ENCODE measurements at places on chromosomes 4 and X.
A peak's percentile ranks its signal among the peaks of the same experiment; 100 is the strongest.

- DNase-seq: no peak
These were observed 71.6 kb downstream of the PRRG1 start for GRCh38 chrX:37420756-37421155.

DNA sequence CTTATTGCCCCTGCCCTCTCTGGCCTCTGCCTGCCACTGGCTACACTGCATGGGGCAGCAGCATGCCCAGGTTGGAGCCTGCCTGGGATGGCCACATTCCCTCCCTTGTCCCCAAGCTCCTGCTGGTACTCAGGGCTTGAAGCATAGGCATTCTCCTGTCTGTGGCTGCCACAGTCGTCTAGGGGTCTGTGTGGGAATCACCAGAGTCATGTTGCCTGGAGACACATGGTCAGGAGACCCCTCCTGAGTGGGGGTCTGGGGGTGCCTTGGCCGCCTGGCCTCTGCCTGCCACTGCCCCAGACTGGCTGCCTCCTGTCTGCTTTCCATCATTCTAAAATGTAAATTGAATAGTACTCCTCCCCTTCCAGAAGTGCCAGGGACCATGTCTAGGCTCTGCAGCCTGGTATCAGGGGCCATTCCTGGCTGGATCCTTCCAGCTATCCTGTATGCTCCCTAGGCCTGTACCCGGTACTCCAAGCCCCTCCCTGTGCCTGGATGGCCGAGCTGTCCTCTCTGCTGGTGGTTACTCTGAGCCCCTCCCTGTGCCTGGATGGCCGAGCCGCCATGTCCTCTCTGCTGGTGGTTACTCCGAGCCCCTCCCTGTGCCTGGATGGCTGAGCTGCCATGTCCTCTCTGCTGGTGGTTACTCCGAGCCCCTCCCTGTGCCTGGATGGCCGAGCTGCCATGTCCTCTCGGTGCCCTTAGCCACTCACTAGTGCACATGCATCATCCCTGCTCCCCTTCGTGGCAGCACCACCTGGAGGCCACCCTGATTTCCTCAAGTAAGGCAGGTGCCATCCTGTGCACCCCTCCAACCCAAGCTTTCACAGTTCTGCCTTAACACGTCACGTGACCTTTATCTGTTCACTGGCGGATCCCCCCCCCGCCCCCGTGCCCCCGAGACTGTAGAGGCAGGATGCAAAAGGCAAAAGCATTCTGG lies 5.5 kb upstream of the NKX1-1 start:
- no peak for DNase-seq

- no peak for DNase-seq
These were observed 128.2 kb upstream of the WDFY3 start for GRCh38 chr4:85094735-85095134.

- no peak for DNase-seq
These were observed 76.5 kb downstream of the HMX1 start for GRCh38 chr4:8795140-8795539.

- no peak for DNase-seq
These were observed 141.1 kb upstream of the HHIP start for GRCh38 chr4:144504883-144505282.

GRCh38 chrX:12441381-12442128 lies 303.3 kb downstream of the FRMPD4 start:
- DNase-seq: no peak

GRCh38 chr4:31516520-31516919 lies 796.4 kb downstream of the PCDH7 start:
- DNase-seq: no peak

DNA sequence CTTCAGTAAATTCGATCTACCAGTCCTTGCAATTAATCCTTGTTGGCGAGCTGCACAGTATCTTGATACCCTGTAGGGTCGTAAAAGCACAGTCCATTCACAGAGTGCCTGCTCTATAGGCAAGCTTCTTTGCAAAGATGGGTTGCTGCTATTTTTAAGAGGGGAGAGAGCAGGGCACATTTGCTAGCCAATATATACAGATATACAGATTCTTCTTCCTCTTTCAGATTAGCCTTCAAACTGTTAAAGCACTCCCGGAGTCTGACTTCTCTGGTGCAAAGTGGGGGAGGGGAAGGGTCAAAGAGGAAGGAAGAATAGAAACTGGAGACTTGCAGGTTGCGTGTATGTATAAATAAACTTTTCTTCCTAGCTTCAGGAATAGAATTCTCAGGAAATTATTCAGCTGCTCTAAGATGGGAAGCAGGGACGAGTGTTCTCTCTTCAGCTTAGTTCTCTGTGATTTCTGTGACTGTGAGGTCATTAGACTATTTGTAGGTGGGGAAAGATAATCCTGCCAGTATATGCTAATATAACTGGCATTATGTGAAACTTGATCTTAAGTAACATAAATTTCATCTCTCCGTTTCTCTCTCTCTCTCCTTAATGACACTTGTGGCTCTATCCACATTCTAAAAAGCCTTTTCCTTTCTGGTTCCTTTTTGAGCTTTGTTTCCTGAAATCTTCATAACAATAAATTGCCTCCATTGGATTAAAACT lies at the start of gene CYSLTR1:
TSS of gene CYSLTR1 (minus strand) at position 242 of the 717 bp plus-strand sequence. CDS start 53,865 bp downstream, outside the sequence.
- no peak for DNase-seq

DNA sequence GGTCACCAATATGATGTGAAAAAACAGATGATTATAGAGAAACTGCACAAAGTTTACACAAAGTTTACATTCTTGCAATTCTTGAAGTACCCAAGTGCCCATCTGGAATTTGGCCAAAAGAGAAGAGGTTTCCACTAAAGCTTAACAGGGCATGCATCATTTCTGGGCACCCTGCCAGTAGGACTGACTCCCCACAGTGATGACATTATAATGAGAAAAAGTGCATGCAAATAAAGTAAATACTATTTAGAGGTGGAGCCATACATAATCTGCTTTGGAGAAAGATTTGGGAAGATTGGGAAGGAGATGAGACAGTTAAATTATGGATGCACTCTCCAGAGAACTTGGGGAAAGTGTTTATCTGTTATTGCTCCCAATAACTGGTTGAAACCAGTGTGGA lies 93.7 kb upstream of the TRPC3 start:
- peak; percentile 30 for DNase-seq

- DNase-seq: no peak
These were observed 10.0 kb downstream of the SLC38A5 start for GRCh38 chrX:48460031-48460430.

DNA sequence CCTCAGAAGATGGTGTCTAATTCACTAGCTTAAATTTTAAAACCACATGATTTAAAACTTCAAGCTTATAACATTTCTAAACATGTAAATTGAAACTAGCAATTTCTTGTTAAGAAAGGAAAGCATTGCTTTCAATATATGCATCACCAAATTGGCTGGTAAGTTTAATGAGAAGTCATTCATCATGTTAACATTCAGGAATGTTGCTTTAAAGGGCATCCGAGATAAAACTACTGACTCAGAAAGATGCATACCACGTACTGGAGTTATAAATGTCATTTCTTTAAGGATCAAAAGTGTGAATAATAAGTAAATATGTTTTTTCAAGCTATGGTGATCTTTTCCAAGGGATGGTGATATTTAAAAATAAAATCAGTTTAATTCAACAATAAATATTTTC lies 83.3 kb upstream of the VCX2 start:
- DNase-seq: peak; percentile 19

GRCh38 chr4:55733932-55734331 lies 85.7 kb upstream of the EXOC1L start:
- DNase-seq: peak; percentile 82

GRCh38 chr4:181855307-181855706 lies 387.9 kb upstream of the TENM3 start:
- no peak for DNase-seq

GRCh38 chr4:184983672-184984356 lies 34.5 kb upstream of the HELT start:
- peak; percentile 93 for DNase-seq

DNA sequence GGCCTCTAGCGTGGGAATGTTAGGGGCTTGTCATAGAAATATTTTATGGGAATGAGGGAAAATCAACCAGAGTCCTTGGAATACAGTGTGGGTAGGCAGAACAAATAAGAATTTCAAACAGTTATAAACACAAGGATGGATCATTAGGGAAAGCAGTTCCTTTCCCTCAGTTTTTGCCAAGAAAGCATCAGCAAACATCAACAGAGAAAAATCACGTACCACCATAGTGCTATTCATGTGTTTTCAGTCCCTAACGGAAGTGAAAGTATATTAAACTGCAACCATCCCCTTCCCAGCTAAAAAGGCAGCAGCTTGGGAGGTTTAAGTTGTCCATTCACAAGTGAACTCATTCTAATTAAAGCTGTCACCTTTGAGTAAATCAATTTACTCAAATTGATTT lies 334.4 kb upstream of the PCDH18 start:
- DNase-seq: no peak

- no peak for DNase-seq
These were observed 29.4 kb downstream of the IRF2 start for GRCh38 chr4:184444953-184445309.

DNA sequence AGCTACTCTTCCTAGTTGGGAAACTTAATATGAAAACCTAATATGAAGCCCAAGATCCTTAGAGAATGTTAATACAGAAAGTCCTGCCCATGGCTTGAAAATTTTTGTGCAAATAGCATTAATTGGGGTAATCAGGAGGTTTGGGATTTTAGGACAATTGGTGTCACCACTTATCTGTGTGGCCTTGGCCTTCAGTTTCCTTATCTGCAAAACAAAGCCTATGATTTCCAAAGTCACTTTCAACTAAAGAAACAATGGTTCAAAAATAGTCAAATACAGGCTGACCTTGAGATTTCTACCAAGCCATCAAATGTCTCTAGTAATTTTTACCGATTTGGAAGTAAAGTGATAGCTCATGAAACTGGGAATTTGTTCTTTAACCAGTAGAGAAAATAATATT lies 40.2 kb upstream of the FAM9C start:
- no peak for DNase-seq

- DNase-seq: no peak
These were observed 139.5 kb downstream of the CPZ start for GRCh38 chr4:8732092-8732491.

GRCh38 chrX:152988536-152989291 lies 5.2 kb downstream of the PNMA5 start:
- DNase-seq: no peak

DNA sequence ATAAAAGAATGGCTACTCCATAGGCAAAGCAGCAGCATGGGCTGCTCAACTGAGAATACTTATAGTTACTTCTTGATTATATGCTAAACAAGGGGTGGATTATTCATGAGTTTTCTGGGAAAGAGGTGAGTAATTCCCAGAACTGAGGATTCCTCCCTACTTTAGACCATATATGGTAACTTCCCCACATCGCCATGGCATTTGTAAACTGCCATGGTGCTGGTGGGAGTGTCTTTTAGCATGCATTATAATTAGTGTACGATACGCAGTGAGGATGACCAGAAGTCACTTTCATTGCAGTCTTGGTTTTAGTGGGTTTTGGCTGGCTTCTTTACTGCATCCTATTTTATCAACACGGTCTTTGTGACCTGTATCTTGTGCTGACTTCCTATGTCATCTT lies 141.5 kb downstream of the MAGEB17 start:
- DNase-seq: no peak
